Stimulated activated CD4-positive, alpha-beta T cell treated with anti-CD3 and anti-CD28 coated beads, Interleukin-1b, Interleukin-23, amount 100 ng/mL, for 1 hour (primary cell): ENCODE measurements at places on chromosomes 3 and 15.

GRCh38 chr15:31352339-31352751 is 25.7 kb downstream of the KLF13 start:
- DNase-seq = no peak

DNA sequence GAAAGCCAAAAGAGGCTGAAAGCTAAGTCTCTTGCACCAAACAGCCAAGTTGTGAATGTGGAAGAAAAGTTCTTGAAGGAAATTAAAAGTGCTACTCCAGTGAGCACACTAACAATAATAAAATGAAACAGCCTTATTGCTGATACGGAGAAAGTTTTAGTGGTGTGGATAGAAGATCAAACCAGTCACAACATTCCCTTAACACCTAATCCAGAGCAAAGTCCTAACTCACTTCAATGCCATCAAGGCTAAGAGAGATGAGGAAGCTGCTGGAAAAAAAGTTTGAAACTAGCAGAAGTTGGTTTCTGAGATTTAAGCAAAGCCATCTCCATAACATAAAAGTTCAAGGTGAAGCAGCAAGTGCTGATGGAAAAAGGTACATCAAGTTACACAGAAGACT is 288.8 kb upstream of the RARB start:
- DNase-seq = no peak

DNA sequence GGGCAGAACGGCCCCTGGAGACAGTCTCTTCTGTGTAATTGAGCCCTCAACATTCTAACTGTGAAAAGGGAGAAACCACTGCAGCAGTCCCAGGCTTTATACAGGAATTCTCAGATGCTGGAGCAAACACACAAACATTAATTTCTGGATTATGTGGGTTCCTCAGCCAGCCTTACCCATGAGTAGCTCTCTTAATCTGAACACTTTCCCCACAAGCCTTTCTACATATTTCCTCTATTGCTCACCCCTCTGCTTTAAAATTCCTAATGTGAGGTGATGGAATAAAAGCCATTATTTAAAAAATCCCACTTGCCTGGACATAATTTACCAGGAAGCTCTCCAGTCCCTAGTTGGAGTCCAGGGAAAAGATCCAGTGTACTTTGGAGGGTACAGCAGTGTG is 139.0 kb downstream of the CTNNB1 start:
- DNase-seq = no peak

DNA sequence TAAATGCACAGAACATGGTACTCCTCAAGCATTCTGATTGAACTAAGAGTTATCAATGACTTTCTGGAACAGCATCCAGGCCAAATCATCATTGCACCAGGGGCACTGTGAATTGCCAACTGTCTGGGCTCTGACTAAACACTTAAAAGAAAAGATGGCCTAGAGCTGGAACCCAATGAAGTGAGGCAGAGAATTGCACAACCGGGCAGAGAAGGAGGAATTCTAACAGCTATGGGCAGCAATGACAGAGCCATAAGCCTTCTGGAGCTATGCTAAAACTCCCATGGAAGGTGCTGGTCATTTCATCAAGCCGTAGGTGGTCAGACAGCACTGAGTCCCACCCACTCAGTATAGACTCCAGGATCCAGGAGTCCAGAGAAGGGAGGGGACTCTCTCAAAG is 48.1 kb upstream of the OXTR start:
- DNase-seq = no peak

DNA sequence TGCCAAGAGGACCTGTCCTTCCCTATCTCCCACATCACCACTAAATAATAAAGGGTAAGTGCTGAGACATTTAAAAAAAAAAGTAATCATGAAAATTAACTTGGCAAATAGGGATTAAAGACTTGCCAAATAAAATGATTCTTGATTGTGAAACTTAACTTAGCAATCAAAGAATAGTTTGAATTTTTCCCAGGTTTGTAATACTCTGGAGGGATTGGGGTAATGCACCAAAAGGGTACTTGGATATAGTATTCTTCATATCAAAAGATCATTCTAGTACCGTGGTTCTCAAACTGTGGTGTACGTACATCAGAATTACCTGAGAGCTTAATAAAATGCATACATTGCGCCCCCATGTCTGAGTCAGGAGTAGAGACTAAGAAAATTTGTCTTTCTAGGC is 28.5 kb downstream of the CALML4 start:
- DNase-seq = no peak

GRCh38 chr15:38225381-38225780 is 27.3 kb upstream of the SPRED1 start:
- no peak for DNase-seq

GRCh38 chr15:66766282-66767230 is 64.5 kb downstream of the SMAD6 start:
- DNase-seq = no peak

DNA sequence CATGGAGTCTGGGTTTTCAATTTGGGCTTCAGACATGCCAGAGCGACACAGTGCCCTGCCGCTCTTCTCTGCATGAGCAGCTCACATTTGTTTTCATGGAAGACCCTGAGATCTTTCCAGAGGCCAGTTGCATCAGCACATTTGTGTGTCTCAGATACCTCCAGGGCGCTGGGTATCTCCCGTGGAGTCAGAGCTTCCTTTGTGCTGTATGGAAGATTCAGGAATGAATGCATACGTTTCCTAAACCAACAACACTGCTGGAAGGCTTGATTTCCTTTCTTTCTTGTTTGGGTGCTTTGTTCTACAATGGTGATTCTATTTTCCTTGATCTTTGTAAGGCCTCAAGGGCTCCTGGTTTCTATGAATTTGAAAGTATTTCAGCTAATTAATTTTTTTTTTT is 106.5 kb downstream of the CACNA2D3 start:
- DNase-seq = no peak

DNA sequence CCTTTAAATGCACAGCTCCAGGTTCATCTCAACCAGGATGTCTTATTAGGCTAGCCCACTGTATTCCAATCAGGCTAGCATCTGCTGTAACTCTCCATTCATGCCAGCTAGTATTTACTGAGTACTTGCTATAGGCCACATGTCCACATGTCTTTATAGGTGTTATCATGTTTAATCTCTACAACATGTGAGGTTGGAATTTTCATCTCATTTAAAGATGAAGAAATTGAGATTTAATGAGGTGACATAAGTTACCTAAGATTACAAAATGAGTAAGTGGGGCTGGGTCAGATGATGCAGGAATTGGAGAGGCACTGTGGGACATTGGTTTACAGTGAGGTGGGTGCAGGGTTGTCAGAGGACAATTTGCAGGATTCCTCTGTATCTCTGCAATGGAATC is 2.9 kb downstream of the IFT122 start:
- DNase-seq = no peak

- DNase-seq = no peak
These were observed 162.4 kb upstream of the CGNL1 start for GRCh38 chr15:57213862-57214261.

- no peak for DNase-seq
These were observed 91.1 kb downstream of the WNT7A start for GRCh38 chr3:13788522-13789424.

GRCh38 chr15:92683511-92683834 is 27.9 kb upstream of the FAM174B start:
- no peak for DNase-seq

- no peak for DNase-seq
These were observed 425.4 kb upstream of the TPRG1 start for GRCh38 chr3:188746291-188746783.

GRCh38 chr3:155024006-155024638 is 56.0 kb upstream of the MME start:
- DNase-seq = no peak

DNA sequence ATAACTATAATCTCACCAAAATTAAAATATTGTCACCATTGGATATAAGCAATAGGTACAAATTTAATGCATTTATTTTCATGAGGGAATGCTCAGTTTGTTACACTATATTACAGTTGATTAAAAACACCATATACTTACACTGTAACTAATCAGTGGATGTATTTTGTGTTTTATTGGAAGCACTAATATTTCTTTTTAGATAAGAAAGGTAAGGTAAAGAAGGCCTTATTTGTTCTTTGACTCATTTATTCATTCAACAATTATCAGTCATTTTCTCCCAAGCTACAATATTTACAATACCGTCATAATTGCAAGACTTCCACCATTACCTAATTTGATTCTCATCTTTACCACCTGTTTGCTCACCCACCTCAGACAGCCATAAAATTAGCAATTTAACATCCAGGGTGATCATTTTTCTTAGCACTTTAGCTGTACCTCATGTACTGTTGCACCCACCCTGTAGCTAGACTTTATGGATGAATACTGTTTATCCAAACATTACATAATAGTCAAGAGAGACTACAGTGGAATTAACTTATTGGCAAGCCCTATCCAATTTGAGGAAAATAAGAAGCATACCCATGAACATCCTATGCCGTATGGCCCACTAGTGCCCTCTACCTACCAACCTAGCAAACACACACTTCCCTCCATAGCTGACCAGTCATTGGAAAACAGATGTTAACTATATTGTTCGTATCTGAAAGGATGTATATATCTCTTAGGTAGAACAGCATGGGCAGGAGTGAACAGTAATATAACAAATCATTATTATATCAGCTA is 229.6 kb downstream of the BBX start:
- DNase-seq = no peak

- DNase-seq = no peak
These were observed 43.9 kb upstream of the BHLHE40 start for GRCh38 chr3:4935347-4935746.

GRCh38 chr3:65659396-65659795 is 379.3 kb downstream of the MAGI1 start:
- DNase-seq = no peak

DNA sequence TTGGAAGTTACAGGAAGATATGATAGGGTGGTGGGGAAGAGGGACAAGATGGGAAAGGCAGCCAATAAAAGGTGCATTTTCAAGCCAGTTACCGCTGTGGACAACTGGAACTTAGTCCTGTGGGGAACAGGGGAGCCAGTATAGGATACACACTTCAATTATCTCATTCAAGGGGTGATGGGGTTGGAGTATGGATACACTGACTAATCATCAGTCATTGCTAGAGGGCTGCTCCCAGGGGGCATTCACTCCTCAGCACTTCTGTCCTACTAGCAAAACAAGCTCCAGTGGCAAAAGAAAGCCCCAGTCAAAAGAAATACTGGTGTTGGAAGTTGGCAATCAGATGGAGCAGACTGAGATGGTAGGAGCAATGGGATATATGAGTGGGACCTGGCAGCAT is 183.4 kb upstream of the GADL1 start:
- DNase-seq = no peak

- no peak for DNase-seq
These were observed 380.5 kb upstream of the CFAP20DC start for GRCh38 chr3:59430341-59430740.

GRCh38 chr3:184333190-184333589 is 4.2 kb upstream of the FAM131A start:
- DNase-seq = no peak

DNA sequence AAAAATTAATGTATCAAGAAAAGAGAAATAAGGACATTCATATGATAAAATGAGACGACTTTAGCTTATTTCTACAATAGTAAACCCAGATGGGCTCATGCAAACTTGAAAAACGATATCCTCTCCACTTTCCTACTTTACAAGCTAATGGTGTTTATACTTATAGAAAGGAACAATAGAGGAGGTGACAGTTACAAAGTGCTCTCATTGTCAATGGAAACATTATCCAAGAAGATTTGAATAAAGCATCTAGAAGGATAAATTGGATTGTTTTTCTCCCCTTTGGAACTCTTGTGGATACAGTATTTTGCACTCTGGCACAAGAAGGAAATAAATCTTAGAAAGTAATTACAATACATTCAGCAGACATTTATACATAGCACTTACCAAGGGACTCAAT is 20.2 kb upstream of the CCDC66 start:
- DNase-seq = no peak

GRCh38 chr3:66561367-66561766 is 60.5 kb upstream of the LRIG1 start:
- DNase-seq = no peak

DNA sequence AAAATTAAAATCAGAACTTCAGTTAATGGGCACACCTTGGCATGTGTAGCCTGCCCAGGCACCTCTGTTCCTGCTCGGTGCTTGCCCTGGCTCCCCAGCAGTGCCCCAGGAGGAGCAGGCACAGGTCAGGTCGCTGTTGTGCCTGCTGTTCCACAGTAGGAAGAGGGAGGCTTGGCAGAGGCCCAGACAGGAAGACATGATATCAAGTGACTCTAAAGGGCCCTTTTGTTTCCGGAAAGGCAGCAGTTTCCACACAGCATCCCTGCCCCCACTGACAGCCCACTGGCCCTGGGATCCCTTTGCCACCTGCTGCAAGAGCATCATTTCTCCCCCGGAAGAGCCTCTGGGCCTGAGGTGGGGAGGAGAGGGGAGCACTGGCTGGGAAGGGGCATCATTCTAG is 40.5 kb upstream of the HES1 start:
- DNase-seq = no peak
